Psoas muscle (tissue), 8 donors: ENCODE measurements at places on chromosomes 6 and 20.

- no peak for DNase-seq
Observed at GRCh38 chr6:157089258-157089657, 234.1 kb downstream of the TMEM242 start.

- DNase-seq = no peak
Observed at GRCh38 chr6:106513808-106514582, 115.3 kb downstream of the RTN4IP1 start.

- DNase-seq = no peak
Observed at GRCh38 chr6:156691018-156691417, 86.2 kb upstream of the ARID1B start.

DNA sequence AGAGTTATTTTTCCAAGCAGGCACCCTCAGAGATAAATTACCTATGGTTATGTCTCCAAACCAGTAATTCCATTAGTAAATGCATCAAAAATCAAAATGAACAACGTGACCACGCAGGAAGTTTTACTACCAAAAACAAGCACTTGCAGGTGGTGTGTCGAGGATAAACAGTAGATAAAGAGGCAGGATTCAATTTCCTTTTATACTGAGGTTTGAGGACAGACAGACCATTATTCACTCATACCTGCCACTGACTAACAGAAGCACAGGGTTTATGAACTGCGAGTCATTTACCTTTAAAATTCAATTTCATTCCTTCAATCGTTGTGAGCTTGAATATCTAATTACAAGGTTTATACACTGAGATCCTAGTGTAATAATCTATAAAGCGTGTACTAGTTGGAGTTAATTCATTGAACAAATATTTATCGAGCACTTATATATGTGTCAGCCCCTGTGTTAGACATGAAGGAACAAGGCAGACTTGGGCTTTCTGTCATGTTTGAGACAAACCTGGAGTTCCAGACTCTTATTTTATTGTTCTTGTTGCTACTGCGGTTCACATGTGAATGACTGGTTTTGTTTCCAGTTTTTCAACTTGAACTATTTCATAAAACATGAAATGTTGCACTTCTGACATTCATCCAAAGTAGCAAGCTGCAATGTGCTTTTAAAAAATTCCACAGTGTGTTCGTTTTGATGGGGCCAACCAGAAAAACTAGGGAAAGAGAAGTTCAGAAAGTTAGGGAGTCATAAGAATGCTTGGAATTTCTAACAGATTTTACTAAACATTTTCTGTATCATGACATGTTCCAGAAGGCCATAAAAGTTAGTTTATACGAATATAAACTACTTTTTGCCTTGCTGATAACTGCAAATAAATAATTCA lies 205.6 kb downstream of the UST start:
- DNase-seq = no peak

- no peak for DNase-seq
Observed at GRCh38 chr6:90076511-90077415, 182.5 kb downstream of the GJA10 start.

DNA sequence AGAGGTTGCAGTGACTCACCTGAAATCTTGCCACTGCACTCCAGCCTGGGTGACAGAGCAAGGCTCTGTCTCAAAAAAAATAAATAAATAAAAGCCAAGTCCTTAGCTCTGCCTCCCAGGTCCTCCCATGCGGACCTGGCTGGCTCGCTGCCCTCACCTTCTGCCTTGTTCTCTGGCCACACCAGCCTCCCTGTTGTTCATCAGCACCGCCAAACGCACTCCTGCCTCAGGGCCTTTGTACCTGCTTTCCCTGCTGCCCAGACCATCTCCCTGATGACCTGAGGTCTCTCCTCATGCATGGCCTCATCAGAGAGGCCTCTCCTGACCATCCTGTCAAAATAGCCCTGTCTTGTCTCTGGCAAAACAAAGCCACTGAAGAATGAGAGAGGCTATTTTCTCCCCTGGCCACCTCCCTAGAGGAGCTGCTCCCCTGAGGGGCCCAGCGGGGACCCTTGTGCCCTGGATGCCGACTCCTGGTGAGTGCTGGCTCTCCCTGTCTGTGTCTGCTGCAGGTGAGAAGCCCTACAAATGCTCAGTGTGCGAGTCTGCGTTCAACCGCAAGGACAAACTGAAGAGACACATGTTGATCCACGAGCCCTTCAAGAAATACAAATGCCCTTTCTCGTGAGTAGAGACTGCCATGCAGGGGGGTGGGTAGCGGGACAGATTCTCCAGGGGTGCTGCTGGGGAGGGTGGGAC lies 22.6 kb upstream of the CHMP4B start:
- peak; percentile 30 for DNase-seq

DNA sequence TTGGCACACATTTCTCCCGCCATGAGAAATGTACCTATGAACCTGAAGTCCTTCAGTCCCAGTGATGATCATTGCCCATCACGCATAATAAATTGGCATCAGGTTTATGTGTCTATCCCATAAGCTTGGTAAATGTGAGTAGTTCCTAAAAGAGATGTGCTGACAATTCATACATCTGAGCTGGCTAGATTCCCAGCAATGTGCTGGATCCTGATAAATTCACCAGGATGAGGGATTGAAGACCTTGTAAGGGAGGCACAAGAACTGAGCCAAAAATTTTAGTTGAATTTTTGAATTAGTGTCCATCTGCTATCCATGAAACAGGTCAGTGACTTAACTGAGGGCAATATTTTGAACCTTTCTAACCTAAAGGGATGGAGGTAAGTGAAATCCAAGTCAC lies 267.9 kb upstream of the CITED2 start:
- DNase-seq = no peak

GRCh38 chr20:37692459-37693166 lies 1.2 kb upstream of the CTNNBL1 start:
- no peak for DNase-seq
